BE2C (cell line): ENCODE measurements at places on chromosomes 3 and 15.
A peak's percentile ranks its signal among the peaks of the same experiment; 100 is the strongest.

GRCh38 chr3:59872128-59872527 is 822.3 kb upstream of the CFAP20DC start:
- no peak for DNase-seq

DNA sequence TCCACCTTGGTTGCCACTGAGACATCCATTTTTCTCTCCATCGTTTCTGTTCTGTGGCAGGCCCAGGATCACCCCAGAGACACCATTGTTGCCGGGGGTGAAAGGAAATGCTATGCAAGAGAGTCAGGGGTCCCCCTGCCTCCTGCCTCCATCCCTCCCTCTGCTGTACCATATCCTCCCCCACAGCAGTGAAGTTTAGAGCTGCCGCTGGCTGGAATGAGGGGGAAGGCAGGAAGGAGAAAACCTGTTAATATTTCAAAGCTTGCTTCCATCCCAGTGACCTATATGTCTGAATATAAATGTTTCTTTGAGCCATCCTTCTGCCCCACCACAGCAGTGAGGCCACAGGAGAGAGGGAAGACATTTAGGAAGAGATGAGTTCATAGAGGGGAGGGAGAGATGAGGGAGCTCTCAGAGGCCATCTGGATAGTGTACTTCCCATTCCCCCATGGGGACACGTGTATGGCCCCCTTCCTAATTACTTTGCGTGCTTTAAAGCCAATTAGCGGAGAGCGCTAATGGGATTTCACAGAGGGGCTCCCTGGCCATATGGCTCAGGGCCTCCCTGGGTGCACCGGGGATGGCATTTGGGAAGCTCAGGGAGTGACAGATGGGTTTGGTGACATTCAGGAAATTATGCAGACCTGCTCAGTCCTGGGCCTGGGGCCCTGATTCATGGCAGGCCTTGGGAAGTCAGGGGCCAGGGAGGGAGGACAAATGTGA is 40.4 kb upstream of the CHRNB4 start:
- DNase-seq: peak; percentile 95

- no peak for DNase-seq
Measured at GRCh38 chr15:41894251-41894790, 468 bp upstream of the SPTBN5 start.

DNA sequence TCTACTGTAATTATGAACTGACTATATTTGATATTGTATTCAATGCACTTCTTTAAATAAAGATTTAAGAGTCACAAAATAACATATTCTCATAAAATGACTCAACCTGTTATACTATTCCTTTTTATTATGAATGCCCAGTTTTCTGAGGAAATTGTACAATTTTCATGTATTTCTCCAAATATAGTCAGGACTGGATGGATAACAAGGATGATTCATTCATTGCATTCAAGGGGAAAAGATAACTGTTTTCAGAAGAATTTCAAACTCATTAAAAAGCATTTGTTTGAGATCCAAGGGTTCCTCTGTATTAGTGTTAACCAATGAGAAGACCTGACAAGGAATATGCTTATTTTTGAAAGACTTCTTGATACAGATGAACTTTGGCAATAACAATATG is 163.7 kb downstream of the MEIS2 start:
- no peak for DNase-seq

- DNase-seq: no peak
Measured at GRCh38 chr3:95401693-95402092, 1338.8 kb downstream of the NSUN3 start.

DNA sequence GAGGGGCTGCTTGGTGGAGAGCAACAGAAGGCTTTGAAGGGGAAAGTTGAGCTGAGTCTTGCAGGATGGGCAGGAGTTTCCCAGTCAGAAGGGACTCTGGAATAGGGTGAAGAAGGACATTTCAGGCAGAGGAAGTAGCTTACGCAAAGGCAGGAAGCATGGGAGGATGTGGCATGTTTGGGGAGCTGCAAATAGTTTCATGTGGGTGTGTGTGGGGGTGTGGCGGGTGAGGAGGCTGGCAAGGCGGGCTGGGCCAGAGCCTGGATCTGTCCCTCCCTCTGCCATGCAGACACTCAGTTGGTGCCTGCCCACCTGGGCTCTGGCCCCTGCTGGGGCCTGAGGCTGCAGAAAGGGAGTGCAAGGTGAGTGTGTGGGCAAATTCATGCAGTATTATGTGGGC is 10.4 kb downstream of the TEX264 start:
- DNase-seq: no peak

DNA sequence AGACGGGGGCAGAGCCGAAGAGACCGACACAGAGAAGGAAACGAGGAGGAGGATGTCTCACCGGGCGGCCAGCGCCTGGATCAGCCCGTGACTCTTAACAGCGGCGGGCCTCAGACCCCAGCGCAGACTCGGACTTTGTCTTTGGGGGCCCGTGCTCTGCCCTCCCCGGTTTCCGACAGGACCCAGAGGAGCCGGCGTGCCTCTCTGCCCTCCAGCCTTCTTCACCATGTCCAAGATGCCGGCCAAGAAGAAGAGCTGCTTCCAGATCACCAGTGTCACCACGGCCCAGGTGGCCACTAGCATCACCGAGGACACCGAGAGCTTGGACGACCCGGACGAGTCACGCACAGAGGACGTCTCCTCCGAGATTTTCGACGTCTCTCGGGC is 1.0 kb downstream of the TSC22D2 start:
- no peak for DNase-seq

DNA sequence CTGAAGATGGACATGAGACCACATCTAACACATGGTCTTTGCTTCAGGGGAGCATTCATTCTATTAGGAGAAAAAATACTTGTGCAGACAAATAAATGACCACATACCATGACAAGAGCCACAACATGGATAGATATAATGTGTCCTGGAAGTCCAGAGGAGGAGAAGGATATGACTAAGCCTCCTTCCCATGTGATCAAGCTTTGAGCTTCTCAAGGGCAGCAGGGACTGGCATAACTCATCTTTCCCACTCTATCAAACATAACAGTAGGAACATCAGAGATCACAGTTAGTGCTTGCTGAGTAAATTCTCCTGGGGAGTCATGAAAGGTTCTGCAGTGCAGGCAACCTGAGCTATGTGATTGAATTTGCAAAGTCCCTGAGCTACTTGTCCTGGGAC is 86.0 kb upstream of the LPP start:
- DNase-seq: no peak

- no peak for DNase-seq
Measured at GRCh38 chr3:177525987-177526712, 328.9 kb upstream of the TBL1XR1 start.

- DNase-seq: no peak
Measured at GRCh38 chr3:43048470-43048869, 57.4 kb downstream of the POMGNT2 start.

DNA sequence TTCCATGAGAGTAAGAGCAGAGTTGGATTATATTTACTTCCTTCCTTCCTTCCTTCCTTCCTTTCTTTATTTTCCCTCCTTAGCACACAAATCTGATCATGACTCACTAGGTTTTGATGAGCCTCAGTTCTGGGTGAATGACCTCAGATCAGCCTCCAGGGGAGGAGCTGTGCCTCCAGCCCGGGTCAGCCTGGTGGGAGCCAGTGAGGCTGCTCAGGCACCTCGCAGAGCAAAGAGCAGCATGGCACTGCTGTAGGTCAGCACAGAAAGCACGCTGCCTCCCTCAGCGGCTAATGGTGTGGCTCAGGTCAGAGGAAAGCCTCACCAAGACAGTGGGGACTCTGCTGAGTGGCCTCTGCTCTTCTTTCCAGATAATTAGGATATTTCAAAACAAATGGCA is 108.5 kb downstream of the SYNPR start:
- DNase-seq: peak; percentile 23
